Adrenal gland (tissue), 19 donors: ENCODE measurements at places on chromosomes 13 and 19. TPM values are rescaled to one million over a fixed set of nuclear protein-coding genes. Genes with fewer than 3 reads are reported as not detected.

DNA sequence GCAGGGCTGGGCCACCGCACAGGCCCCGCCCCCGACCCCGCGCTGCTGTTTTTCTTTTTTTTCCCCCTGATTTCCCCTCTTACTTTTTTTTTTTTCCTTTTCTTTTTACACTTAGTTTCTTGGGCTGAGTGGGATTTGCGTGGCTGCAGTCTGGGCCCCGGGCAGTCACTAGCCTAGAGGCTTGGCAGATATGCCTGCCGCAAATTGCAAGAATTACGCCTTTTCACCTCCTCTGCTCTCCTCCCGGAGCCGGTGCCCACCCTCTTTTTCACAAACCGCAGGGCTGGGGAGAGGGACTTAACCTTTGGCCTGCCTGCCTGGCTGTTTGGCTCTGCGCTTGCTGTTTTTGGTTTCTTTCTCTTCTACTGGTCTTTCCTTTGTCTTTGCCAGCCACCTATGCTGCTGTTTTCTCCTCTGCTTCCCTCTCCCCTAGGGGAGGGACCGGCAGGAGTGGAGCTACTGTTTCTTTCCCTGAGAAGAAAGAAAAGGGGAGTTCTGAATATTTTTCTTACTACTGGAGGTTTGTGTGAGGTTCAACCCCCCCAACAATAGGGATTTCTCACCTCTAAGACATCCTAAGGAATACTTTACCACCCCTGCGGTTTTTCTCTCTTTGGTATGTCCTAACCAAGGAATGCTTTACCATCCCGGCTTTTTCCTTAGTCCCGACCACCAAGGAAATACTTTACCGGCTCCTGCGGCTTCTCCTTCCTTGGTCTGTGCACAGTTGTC lies 11.0 kb downstream of the ZNF552 start:
- no peaks in the 10 kb centered on the region for H3K36me3 ChIP-seq
- peak; percentile 28 for DNase-seq
- H3K4me3 ChIP-seq = peak overlapping the region; percentile 51
- H3K27ac ChIP-seq = peak overlapping the region; percentile 61
- peaks cover 6% of the 10 kb centered on the region for H3K4me1 ChIP-seq
- no peaks in the 10 kb centered on the region for H3K27me3 ChIP-seq

GRCh38 chr13:113448885-113449692 lies 4.2 kb downstream of the ADPRHL1 start:
- DNase-seq = peak; percentile 83
- H3K4me3 ChIP-seq = no peak overlapping the region
- no peaks in the 10 kb centered on the region for H3K36me3 ChIP-seq
- H3K27ac ChIP-seq = no peak overlapping the region
- no peaks in the 10 kb centered on the region for H3K27me3 ChIP-seq
- no peaks in the 10 kb centered on the region for H3K4me1 ChIP-seq

DNA sequence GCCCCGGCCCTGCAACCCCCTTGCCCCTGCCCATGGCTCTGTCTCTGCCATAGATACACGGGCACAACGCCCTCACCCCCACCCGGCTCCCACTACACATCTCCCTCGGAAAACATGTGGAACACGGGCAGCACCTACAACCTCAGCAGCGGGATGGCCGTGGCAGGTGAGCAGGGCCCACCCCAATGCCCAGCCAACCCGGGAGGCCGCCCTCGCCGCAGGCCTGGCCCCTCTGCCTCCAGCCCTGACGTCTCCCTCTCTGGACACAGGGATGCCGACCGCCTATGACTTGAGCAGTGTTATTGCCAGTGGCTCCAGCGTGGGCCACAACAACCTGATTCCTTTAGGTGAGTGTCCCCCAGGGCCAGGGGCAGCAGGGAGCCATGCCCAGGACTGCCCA lies 7.7 kb downstream of the YIPF2 start:
- H3K27me3 ChIP-seq = no peaks in the 10 kb centered on the region
- no peaks in the 10 kb centered on the region for H3K4me1 ChIP-seq
- no peaks in the 10 kb centered on the region for H3K36me3 ChIP-seq

The MEIOSIN gene
- not detected for total RNA-seq
